ENCODE measurements at places on chromosomes 2 and 18.

GRCh38 chr18:12254136-12254819 lies at the start of gene CIDEA:
Gene CIDEA (plus strand): TSS chr18:12254361. CDS start chr18:12254384, 23 bp downstream.
- no peak for DNase-seq

DNA sequence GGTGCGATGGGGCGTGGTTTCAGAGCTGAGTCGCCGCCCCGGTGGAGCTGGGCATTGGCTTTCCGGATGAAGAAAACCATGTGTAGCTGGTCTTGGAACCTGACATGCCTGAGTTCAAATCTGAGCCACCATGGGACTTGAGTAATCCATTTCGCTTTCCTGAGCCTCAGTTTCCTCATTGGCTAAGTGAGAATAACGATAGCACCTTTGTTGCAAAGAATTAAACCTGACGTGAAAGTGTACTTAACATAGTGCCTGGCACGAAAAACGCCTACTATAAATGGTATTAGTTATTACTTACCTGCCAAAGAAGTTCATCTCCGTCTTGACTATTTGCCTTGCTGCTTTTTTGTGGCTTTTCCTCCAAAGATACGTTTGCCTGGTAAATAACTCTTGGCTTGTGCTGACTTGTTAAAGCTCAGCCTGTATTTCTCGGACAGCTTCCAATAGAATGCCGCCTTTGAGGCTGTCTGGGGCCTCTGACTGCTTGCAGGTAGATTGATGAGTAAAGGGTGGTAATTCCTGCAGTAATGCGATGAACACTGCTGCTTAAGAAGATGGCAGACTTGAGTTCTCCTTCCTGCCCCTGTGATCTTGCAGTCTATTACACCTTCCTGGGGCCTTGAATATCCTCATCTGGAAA lies 1.3 kb downstream of the CDCA7 start:
- no peak for DNase-seq

GRCh38 chr18:2201036-2201600 lies 370.2 kb downstream of the METTL4 start:
- DNase-seq = no peak

DNA sequence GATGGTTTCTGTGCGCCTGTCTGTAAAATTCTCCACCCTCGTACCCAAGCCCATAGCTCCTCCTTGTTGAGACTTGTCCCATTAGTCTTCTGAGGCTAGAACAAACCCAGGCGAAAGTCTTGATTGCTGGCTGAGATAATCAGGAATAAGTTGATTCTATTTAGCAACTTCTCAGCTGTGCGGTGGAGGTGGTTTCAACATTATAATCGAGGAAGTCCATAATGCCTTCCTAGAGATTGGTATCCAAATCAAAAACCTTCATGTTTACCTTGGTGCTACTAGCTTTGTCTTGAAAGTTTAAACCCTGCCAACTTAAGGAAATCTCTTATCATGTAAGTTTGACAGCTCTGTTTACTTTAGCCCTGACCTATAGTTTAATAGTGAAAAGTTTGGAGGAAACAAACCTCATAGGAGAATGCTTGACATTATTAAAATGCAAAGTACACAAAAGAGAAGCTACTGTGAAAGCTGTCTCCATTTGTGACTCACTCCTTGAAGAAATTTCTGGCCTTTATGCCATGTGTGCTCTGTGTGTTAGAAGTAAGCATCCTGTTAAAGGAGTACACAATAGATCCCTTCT lies 36.6 kb upstream of the DSC1 start:
- no peak for DNase-seq

DNA sequence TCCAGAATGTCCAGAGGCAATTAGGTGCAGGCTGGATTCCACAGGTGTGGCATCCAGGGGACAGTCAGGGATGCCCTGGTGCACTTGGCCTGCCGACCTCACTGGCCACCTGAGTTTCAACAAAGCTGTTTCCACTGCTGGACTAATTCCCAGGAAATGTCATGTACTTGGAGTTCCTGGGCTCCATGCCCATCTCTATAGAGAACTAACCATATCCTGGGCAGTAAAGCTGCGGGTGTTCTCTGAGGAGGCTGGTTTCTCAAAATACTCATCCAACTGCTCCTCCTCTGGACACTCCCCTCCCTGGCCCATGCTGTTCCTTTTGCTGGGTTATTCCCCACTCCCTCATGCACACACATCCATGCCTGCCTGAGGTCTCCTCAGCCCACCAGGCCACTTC lies 161.9 kb upstream of the SKOR2 start:
- no peak for DNase-seq

- DNase-seq = no peak
Measured at GRCh38 chr2:105777506-105778055, 32.9 kb downstream of the NCK2 start.

DNA sequence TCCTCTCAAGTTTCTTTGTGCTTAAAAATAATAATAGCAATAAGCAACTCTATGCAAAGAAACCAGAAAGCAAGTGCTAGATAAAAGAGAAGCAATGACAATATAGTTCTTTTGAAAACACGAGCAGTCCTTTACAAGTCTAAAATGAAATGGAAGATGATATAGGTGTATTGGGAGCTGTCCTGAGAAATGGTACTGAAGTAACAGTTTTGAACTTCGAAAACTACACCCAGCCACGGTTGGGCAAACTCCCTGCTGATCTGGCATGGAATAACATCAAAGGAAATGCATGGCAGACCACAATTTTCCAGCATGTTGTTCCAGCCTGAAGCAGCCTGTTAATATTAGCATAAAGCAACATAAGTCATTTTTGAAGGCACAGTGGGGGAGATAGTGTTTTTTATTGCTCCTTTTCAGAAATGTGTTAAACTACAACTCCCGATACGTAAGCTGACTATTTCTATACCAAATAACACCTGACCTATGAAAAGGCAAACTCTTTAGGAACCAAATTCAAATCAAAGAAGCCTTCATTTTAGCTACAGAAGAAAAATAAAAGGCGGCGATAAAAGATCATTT lies 596.1 kb upstream of the KLHL29 start:
- DNase-seq = no peak

- DNase-seq = no peak
Measured at GRCh38 chr2:209719034-209719433, 52.6 kb upstream of the UNC80 start.

DNA sequence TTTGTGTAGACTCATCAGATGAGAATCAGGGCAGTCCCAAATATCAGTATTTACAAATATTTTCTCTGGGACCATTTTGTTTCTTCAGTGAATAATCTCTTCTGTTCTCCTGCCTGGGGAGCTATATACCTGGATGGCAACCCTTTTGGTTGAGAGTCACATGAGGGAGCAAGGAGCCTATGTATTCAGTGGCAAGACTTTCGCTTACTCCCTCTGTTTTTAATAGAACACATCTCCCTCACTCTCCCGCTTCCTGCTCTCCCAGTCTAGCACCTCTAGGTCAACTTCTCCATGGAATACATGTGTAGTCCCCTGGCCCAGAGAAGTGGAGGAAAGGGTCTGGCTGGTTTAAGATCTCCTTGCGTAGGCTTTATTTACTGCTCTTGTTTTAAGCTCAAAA lies 600.3 kb downstream of the CCDC85A start:
- no peak for DNase-seq

DNA sequence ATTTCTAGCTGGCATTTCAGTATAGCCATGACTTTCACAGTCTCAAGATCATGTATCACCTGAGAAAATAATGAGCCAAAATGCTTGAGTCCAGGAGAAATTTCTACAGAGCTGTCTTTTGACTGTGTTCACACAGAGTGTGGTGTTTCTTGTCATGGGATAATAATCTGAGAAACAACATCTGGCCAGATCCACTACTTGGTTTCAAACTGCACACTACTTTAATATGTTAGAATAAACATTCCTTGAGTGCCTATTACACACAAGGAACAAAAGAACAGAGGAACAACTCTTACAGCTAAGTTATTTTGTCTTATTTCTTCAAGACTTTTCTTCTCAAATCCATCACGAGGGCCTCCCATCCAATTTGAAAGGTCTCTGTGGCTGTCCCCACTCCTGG lies 108.3 kb downstream of the SS18 start:
- DNase-seq = no peak

- no peak for DNase-seq
Measured at GRCh38 chr2:74269667-74270066, 71.3 kb downstream of the MTHFD2 start.

- DNase-seq = no peak
Measured at GRCh38 chr2:188353282-188353681, 61.6 kb downstream of the GULP1 start.

DNA sequence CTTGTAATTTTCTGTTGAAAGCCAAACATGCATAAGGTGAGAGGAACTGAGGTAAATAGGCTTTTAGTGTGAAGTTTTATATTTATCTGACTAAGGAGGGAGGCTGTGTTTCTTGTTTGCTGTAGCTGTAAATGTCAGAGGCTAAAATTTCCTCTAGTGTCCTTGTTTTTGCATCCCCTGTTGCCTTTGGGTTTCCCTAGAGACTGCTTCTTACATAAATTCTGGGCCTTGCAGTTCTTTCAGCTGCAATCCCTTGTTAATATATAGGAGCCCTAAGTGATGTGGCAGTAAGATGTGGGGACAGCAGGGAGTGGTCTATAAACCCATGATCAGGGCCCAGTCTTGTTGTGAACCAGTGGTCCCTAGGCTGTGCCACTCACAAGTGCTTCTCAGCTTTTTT lies 7.5 kb upstream of the IMP4 start:
- no peak for DNase-seq

- DNase-seq = no peak
Measured at GRCh38 chr2:202114795-202115194, 41.7 kb downstream of the KIAA2012 start.

- DNase-seq = no peak
Measured at GRCh38 chr2:81077396-81077795, 772.8 kb upstream of the LRRTM1 start.

DNA sequence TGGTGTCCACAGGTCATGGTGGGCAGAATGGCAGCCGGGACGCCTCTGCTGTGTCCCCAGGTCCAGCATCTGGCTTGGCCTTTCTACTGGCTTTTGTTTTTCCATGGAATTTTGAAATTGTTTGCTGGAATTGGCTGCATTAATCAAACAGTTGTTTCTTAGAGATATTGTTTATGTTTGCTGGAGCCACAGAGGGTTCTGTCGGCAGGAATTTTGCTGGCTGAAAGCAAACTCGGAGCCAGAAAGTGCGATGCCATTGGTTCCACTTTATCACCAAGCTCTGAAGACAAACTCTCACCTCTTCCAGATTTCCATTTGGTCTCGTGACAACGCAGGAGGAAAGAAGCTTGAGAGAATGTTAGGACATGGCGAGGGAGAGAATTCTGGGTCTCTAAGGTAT lies 199.2 kb upstream of the COPS8 start:
- no peak for DNase-seq

DNA sequence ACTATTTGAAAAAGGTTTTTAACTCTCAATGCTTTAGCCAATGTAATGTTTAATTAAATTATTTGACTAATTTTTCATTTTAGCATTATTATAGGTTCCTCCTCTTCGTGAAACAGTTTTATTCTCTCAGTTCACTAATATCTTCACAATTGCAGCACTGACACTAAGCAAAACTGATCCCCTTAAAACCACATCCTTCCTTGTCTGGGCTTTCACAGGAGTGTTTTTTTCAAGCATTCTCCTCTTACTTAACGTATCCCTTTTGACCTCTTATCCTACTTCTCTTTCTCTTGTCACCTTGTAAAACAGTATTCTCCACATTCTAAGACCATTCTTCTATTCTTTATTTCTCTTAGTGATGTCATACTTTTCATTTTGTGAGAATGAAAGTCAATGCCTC lies 112.8 kb downstream of the DSC3 start:
- DNase-seq = no peak

DNA sequence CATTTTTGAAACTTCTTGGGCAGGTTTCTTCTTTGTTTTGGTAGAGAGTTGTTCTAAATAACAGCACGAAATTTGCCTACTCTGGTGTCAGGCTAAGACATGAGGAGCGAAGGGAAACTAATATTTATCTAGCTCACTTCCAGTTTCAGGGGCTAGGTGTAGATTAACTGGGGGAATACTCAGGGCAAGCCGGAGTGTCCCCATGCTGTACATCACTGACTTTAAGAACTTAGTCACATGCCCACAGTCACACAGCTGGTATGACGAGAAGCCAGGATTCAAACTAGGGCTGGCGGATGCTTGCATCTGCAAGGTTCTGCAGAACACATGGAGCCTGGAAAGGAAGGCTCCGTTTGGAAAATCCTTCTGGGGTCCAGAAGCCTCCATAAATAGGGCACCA lies 133.3 kb downstream of the ALPK2 start:
- DNase-seq = no peak

- no peak for DNase-seq
Measured at GRCh38 chr2:65901756-65902155, 469.4 kb upstream of the SPRED2 start.

DNA sequence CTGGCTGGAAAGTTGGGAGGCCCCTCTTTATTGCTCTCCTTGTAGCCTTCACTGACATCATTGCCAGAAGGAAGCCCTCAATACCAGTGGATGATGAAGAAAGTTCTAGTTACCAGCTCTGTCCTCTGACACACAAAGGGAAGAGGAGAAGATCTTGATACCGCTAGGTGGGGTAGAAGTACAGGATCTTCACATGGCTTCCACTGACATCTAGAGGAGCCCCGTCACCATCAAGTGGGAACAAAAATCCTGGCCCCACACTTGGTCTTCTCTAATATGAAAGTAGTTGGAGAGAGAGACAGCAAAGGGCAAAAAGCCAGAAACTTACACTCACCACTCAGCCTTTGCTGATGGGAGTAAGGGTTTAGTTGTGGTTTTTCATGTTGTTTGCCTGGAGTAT lies 12.4 kb downstream of the XIRP2 start:
- no peak for DNase-seq

DNA sequence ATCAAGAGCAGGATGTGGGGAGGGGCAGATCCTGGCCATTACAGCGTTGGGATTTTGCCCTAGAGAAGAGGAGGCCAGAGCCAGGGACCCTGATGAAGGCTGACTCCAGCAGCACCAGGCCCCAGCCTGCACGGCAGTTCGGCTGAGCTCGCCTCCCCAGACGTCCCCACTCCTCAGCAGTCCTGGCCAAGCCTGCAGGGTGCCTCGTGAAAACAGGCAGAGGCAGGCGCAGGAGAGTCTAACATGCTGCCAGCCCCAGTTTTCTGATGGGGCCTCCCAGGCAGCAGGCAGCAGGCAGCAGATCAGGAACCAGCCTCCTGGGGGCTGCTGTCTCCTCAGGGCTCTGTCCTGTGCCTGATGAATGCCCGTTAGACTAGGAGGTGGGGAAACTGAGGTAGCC lies 19.7 kb upstream of the GLI2 start:
- DNase-seq = no peak

GRCh38 chr2:236507393-236508085 lies 62.1 kb upstream of the ACKR3 start:
- DNase-seq = no peak

DNA sequence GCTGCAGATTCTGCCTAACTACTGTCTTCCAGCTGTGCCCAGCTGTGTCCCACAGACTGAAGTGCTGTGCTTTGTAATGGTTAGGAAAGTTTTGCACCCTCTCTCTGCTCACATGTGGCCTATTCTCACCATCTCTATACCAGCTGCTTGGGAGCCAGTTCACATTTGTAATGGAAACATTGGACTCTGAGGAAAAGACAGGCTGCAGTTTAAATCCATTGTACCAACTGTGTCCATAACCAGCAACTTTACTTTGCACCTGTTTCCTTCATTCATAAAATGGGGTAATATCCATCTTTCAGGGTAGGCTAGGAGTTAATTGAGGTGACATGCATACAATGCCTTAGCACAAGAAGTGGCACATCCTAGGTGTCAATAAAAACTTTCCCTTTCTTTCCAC lies 344.0 kb downstream of the TNS1 start:
- no peak for DNase-seq
